ENCODE measurements at places on chromosomes 13 and 19.

DNA sequence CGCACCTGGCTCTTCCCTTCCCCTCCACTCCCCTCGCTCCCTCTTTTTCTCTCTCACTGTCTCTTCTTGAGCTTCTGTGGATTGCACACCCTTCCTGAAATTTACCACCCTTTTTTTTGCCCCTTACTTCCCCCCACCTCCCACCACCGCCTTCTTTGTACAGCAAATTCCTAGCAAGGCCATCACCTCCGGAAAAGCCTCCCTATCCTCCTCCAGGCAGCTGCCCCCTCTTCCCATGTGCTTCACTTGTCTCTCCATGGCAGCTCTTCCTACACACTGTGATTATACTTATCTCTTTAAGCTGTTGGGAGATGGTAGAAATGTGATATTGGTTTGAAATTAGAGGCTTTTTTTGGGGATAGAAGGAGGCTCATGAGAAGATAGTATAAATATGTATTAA lies 28.3 kb upstream of the KCTD4 start:
- DNase-seq: no peak

- DNase-seq: peak; percentile 94
Observed at GRCh38 chr19:873084-873483, 13.6 kb downstream of the CFD start.

GRCh38 chr19:19529783-19530422 lies 1.2 kb downstream of the YJEFN3 start:
- no peak for DNase-seq

GRCh38 chr13:41077475-41077874 lies 16.2 kb downstream of the WBP4 start:
- no peak for DNase-seq

DNA sequence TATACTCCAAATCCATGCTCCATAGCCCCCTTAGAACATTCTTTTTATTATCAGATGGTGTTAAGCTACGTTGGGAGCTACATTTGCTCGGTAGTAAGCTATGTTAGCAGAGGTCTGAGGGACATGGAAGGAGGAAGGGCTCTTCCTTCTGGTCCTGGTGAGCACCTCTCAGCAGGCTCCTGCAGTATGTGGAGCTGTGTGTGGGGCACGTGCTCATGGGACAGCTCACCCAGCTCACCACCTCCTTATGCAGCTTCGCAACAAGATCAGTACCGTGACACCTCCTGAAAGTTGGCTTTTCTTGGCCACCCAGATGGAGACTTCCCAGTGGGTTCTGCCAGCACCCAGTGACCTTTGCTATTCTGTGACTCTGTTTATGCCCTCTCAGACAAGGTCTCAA lies 400.5 kb upstream of the SLC10A2 start:
- no peak for DNase-seq

DNA sequence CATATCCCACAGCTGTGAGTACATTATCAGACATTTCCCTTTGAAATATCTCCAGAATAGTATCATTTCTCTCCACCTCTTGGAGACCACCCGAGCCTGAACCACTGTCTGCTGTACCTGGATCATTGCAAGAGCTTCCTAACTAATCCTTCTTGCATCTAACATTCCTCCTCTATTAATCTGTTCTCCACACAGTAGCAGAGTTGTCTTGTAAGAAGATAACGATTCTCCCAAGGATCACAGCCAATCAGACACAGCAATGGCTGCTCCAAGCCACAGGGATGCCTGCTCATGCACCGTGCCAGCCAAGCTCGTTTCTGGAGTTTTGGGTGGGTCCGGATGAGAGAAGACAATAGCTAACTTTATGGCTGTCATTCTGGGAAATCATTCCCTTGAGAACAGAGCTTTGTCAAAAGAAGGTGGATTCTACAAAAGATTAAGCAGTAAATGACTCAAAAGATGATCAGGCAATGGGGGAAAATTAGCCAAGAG lies 14.5 kb upstream of the LAIR1 start:
- DNase-seq: no peak

DNA sequence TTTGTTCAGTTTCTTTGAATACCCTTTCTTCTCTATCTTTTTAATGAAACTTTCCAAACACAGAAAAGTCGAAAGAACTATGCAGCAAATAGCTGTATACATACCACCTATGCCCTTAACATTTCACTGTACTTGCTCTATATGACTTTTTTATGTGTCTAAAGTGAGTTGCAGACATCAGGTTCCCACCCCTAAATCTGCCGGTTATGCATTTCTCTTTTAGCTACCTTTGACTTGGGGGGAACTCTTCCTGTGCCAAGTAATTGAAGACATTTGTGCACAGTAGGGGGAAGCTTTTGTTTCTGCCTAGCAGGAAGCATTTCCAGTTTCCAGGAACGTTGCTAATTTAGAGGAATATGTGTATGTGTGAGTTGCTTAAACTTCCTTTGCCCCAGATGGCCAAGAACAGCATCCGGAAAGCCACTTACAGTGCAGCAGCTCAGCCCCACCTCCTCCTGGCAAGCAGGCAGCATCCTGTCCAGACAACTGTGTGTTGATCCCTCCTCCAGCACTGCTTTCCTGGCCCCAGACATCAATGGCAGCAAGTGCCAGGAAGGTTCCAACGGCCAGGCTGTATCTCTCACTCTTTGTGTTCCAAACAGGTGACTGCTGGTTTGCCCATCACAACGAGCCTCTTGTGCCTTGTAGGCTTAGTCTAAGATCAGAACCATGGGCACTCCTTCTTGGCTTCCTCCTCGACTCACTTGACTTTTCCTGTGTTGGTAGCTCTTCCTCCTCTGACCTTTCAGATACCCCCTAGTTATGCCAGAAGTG lies 14.7 kb upstream of the GRAMD1A start:
- peak; percentile 33 for DNase-seq

DNA sequence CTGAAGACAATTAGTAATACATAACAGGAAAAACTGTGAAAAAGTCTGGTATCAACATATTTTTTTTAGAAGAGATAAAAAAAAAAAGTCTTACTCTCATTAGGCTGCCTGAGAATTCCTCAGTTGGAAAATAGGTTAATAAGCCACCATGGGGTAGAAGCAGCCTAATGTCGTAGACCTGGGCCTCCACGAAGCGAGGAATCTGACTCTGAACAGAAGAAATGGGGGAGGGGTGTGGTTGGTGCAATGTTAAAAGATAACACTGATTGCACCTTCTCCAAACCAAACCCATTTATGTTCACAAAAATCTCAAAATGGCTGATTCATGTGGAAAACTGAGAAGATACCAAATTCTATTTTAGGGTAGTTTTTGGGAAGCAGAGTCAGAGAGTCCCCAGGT lies 62.4 kb downstream of the MPHOSPH8 start:
- DNase-seq: peak; percentile 19

- no peak for DNase-seq
Observed at GRCh38 chr19:23887642-23888041, 27.0 kb upstream of the ZNF726 start.

DNA sequence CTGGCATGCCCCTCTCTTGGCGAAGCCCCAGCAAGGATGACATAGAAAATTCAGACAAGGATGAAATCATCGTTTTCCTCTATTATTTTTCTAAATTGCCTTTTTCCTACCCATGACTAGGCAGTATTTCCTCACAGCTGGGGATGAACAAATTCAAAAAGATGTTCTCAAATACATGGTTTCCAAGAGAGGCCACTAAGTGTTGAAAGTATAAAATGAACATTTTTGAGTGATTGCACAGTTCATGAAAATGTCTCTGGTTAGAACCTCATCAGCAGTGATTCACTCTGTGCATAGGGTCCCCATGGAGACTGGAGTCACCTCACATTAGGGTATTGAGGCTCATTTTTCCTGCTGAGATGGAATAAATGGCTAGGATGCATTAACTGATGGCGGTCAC lies 373.7 kb downstream of the DNAJC15 start:
- no peak for DNase-seq

- DNase-seq: no peak
Observed at GRCh38 chr19:38266981-38267597, 2.7 kb downstream of the SPINT2 start.

DNA sequence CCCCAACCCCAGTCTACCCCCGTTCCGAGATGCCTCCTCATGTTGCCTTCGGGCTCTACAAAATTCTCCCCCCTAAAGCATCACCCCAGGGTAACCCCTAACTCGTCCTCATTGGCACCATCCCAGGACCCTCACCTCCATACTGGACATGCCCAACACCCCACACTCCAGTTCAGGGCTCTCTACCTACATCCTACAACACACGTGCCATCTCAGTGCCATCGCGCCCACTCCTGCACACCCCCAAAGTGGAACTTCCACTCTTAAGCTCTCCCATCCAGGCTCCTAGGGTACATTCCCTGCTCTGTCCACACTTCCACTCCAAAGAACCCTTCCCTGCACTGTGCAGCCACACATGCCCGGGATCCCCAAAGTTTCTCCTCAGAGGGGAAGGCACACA lies 827 bp upstream of the FKRP start:
- no peak for DNase-seq

- DNase-seq: peak; percentile 1
Observed at GRCh38 chr13:90500569-90500968, 846.9 kb upstream of the MIR17HG start.

GRCh38 chr13:28478127-28478526 lies 16.8 kb downstream of the FLT1 start:
- no peak for DNase-seq

- DNase-seq: no peak
Observed at GRCh38 chr13:103451656-103452055, 385.4 kb upstream of the SLC10A2 start.

DNA sequence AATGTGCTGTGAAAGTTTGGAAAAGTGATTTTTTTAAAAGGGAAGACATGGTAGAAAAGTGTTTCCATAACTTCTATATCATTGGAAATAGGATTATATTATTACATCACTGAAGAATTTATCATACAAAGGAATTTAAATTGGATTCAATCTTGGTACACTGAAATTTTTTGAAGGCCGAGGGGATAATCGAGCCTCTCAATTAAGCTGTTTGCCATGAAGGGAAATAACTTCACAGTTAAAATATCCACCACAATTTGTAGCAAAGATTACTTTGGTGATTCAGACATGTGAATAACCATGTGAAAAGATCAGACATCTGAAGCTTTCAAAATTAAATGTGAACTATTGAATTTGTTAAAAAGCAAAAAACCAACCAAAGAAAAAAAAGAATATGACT lies 215.3 kb downstream of the KLF5 start:
- DNase-seq: no peak

GRCh38 chr13:99034333-99035085 lies 56.6 kb upstream of the DOCK9 start:
- no peak for DNase-seq

DNA sequence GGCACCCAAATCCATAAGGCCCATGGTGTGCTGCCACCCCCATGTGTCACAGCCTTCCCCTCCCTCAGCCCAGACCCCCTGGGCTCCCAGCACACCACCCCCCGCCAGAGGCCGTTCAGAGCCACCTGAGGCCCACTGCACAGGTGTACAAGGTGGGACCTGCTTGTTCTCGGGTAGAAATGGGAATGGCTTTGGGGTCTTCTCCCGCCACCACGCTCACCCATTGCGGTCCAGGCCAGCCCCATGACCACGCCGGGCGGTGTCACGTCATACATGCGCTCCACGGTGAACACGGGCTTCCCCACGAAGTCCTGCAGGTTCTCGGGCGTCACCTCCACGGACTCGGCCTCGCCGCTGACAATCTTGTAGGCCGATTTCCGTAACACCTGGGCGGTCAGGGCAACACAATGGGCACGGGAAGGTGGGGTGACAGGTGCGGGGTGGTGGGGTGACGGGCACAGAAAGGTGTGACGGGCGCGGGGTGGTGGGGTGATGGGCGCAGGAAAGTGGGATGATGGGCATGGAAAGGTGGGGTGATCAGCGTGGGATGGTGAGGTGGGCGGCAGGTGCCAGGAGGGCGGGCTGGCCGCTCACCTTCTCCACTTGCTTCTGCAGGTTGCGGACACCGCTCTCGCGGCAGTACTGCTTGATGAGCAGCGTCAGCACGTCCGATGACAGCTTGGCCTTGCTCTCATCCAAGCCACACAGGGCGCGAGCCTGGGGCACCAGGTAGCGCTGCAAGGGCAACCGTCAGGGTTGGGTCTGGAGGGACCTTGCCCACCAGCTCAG lies 4.3 kb downstream of the RPL36 start:
- DNase-seq: no peak

GRCh38 chr13:66994097-66994496 lies 236.0 kb downstream of the PCDH9 start:
- DNase-seq: peak; percentile 87

- DNase-seq: no peak
Observed at GRCh38 chr13:24005755-24006281, 108.5 kb upstream of the C1QTNF9B start.

DNA sequence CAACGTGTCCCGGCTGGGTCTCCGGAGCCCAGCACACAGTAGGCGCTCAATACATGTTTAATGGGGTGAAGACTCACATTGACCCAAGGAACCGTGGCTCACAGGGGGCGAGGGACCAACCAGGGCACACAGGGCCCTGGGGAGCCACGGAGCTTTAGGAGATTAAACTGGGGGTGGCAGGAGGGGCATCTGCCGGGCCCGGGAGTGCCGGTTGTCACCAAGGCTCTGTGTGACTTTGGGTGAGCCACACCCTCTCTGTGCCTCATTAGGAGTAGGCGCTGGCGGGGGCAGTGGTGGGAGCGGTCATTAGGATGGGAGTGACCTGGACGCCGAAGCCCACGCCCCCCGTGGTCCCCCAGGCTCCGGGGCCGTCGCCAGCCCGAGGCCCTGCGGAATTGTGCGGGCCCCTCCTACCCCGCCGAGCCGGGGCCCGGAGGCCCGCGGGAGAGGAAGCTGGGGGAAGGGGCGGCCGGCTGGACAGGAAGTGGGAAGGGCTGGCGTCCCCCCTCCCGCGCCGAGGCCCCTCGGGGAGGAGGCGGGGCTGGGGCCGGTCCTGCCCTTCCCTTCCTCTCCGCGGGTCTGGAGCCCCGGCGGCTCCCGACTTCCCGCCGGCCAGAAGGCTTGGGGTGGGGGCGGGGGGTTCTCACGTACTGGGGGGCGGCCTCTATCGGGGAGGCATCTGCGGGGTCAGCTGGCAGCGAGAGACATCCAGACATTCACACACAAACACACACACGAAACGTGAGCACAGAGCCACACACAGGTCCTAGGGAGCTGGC lies 1.8 kb upstream of the SSBP4 start:
- peak; percentile 93 for DNase-seq

Data from hematopoietic multipotent progenitor cell treated with erythropoietin and hydrocortisone succinate and interleukin-3 and kit ligand, for 4 days (in vitro differentiated cells).